Uterus (tissue), 4 donors: ENCODE measurements at places on chromosomes 2 and 18. TPM values are rescaled to one million over a fixed set of nuclear protein-coding genes. Genes with fewer than 3 reads are reported as not detected.

GRCh38 chr18:49650426-49650891 is 88.6 kb downstream of the LIPG start:
- DNase-seq: no peak

DNA sequence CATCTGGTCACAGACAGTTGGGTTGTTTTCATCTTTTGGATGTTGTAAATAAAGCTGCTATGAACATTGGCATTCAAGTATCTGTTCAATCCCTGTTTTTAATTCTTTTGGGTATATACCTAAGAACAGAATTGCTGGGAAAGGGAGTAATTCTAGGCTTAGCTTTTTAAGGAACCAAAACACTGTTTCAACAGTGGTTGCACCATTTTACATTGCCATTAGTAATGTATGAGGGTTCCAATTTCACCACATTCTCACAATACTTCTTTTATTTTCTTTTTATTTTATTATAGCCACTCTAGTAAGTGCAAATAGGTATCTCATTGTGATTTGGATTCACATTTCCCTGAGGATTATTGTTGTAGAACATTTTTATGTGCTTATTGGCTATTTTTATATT is 108.9 kb upstream of the GLS start:
- no peak for DNase-seq

- DNase-seq: no peak
These were observed 99.5 kb downstream of the MAPK4 start for GRCh38 chr18:50659091-50660003.

- no peak for DNase-seq
These were observed 223.0 kb downstream of the UBE2E3 start for GRCh38 chr2:181203412-181203811.

- DNase-seq: no peak
These were observed 78.1 kb upstream of the YWHAQ start for GRCh38 chr2:9708683-9709538.

GRCh38 chr2:102581911-102582310 is 37.4 kb upstream of the SLC9A2 start:
- DNase-seq: no peak

ELAC1 gene
- 4.1 TPM for total RNA-seq

GALNT5 gene
- total RNA-seq: 0.26 TPM
